ENCODE measurements at places on chromosomes 16 and 17.

DNA sequence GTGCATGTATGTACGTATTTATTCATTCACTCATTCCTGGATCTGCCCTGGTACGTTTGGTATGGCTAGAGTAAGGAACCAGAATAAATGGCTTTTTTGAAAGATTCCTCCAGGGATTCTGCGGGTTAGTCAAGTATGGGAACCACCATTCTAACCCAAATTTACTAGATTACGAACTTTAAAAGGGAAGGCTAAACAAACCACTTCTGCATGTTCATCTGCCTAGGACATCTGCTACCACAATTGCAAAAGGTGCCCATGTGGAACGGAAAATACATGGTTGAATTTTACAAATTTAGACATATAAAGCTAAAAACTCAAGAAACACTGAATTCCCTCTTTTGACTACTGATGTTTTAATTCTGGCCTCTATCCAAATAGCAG is 22.1 kb downstream of the CYTH1 start:
- no peak for DNase-seq

- DNase-seq = no peak
These were observed 32.9 kb downstream of the SRCIN1 start for GRCh38 chr17:38572669-38573365.

GRCh38 chr17:42553866-42554249 is 1.1 kb downstream of the HSD17B1 start:
- no peak for DNase-seq

- DNase-seq = no peak
These were observed 17.5 kb downstream of the SLC47A1 start for GRCh38 chr17:19551165-19551564.

GRCh38 chr17:75077496-75078283 is 10.1 kb upstream of the SLC16A5 start:
- no peak for DNase-seq

DNA sequence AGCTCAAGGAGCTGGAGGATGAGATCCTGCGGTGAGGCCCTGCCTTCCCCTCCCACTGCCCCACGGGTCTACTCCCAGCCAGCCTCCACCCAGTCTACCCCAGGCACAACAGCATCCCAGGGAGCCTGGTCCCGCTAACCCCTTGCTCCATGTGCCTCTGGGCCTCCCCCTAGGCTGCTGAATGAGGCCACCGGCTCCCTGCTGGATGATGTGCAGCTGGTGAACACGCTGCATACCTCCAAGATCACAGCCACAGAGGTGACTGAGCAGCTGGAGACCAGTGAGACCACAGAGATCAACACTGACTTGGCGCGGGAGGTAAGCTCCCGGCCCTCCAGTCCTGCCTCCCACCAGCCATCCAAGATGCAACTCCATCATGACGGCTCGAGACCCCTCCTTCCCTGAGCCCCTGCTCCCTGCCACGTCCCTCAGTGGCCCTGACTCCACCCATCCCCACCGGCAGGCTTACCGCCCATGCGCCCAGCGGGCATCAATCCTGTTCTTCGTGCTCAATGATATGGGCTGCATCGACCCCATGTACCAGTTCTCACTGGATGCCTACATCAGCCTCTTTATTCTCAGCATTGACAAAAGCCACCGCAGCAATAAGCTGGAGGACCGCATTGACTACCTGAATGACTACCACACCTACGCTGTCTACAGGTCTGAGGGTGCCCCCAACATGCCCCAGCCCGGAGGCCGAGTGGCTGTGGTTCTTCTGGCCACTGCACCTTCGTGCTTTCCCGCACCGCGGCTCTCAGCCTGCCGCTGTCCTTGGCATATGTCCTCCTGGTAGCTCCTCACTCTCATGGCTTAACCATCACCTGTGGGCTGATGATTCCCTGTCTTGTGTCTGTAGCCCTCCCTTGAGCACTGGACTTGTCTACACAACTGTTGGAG is 15.0 kb upstream of the KDM6B start:
- DNase-seq = no peak

GRCh38 chr17:9676084-9676483 is 30.8 kb downstream of the USP43 start:
- no peak for DNase-seq

DNA sequence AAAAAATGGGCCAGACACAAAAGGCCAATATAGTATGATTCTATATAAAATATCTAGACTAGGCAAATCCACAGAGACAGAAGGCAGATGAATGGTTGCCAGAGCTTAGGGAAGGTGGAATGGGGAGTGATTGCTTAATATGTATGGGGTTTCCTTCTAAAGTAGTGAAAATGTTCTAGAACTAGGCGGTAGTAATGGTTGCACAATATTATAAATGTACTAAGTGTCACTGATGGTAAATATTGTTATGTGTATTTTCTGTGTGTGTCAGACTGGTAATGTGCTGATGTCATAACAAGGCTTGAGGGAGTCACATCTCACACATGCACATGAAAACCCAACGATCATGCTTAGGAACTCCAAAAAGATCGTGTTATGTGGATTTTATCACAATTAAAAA is 106.9 kb upstream of the SIAH1 start:
- no peak for DNase-seq

DNA sequence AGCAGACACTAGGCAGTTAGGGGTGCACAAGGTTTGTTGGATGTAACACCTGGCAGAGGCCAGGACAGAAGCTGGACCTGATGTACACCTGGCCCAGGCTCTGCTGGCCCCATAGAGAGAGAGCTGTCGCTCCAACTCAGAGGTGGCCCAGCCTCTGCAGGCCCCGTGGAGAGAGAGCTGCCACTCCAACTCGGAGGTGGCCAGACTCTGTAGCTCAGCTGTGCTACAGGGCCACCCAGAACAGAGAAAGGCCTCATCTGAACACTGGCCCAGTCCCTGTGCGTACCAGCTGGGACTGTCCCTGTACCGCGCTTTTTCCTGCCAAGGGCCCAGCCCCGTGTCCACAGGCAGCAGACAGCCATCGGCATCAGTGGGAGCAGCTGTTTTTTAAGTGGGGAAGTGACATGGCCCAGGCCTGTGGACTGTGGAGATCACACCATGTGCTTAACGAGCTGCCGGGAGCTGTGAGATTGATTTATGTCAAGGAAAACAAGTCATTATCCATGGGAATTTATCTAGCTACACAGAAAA is 176.4 kb upstream of the CHMP6 start:
- DNase-seq = no peak

DNA sequence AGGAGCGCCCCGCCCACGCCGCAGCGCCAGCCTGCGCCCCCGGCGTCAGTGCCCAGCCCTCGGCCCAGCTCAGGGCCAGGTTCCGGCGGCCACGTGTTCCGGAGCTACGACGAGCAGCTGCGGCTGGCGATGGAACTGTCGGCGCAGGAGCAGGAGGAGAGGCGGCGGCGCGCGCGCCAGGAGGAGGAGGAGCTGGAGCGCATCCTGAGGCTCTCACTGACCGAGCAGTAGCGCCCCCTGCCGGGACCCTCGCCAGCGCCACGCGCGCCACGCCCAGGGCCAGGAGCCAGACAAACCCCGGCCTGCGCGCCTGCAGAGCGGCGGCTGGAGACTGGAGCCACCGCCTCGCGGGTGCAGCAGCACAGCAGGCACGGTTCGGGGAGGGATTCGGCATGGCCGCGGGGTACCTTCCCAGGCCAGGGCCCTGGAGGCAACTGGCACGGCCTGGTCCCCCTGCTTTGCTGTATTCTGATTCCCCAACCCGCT is 9.3 kb downstream of the CORO6 start:
- DNase-seq = no peak

- DNase-seq = no peak
These were observed 20.5 kb upstream of the BLMH start for GRCh38 chr17:30312226-30312625.

GRCh38 chr17:19411631-19412030 is 599 bp downstream of the RNF112 start:
- no peak for DNase-seq

GRCh38 chr16:17370223-17370707 is 100.5 kb downstream of the XYLT1 start:
- DNase-seq = no peak

GRCh38 chr16:73047221-73047535 is 750 bp downstream of the ZFHX3 start:
- no peak for DNase-seq

- no peak for DNase-seq
These were observed 5.1 kb downstream of the KRT17 start for GRCh38 chr17:41619036-41619926.

GRCh38 chr16:12162151-12162985 is 185.8 kb downstream of the SNX29 start:
- DNase-seq = no peak

DNA sequence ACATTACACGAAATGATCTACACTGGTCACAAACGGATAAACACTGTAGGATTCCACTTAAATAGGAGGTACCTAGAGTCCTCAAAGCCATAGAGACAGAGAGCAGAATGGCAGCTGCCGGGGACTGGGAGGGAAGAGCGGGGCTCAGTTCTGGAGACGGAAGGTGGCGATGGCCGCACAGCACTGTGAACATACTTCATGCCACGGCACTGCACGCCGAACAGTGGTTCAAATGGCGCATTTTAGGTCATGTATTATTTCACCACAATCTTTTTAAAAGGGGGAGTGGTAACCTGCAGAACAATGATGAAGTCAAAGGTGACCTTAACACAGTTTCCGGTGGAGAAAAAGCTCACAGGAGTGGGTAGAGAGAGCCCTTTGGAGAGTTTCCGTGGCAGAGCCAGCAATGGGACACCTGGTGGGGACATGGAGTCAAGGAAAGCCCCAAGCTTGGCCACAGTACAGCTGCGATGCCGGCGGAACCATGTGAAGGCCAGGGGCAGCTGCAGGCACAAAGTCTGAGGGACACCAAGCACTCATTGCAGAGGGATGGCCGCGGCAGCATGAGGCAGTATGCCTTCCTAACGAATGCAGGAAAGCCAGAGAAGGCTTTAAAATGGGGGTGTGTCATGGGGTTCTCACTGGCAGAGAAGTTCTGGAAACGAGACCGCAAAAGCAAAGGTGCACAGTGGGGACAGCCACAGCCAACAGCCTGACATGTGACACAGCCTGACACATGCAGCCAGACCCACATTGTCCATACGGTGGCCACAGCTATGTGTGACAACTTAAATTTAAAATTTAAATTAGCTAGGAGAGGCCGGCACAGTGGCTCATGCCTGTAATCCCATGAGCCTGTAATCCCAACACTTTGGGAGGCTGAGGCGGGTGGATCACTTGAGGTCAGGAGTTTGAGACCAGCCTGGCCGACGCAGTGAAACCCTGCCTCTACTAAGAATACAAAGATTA is 7.3 kb downstream of the FLCN start:
- DNase-seq = no peak

- no peak for DNase-seq
These were observed 666 bp upstream of the METTL9 start for GRCh38 chr16:21598701-21599121.

GRCh38 chr17:48910370-48910769 is 2.2 kb downstream of the UBE2Z start:
- no peak for DNase-seq

- no peak for DNase-seq
These were observed 49.9 kb upstream of the COX10 start for GRCh38 chr17:14019186-14019956.

DNA sequence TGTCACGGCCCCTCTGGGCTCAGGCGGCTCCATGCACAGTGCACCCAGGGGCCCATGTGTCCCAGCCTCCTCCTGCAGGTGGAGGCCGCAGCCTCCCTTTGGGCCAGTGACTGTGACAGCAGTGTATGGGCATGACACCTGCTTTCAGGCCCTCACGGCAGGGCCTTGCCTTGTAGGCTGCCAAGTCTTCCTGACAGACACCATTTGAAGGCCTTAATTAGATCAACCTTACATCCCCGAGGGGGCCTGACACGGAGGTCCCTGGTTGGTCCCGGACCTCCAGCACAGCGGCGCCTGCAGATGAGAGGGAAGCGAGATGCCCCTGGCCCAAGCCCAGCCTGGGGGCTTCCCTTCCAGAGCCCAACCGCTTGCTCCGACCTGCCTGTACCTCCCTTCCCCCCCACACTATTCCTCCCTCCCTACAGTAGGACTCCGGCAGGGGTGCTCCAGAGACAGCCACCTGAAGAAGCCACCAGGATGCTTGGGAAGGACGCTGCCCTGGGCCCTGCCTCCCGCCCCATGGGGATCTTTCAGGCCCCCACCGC is 31.9 kb downstream of the BAIAP2 start:
- DNase-seq = no peak

- no peak for DNase-seq
These were observed 3.6 kb downstream of the CCL5 start for GRCh38 chr17:35876534-35876933.

- DNase-seq = no peak
These were observed 17.5 kb upstream of the DLX4 start for GRCh38 chr17:49951362-49952082.

DNA sequence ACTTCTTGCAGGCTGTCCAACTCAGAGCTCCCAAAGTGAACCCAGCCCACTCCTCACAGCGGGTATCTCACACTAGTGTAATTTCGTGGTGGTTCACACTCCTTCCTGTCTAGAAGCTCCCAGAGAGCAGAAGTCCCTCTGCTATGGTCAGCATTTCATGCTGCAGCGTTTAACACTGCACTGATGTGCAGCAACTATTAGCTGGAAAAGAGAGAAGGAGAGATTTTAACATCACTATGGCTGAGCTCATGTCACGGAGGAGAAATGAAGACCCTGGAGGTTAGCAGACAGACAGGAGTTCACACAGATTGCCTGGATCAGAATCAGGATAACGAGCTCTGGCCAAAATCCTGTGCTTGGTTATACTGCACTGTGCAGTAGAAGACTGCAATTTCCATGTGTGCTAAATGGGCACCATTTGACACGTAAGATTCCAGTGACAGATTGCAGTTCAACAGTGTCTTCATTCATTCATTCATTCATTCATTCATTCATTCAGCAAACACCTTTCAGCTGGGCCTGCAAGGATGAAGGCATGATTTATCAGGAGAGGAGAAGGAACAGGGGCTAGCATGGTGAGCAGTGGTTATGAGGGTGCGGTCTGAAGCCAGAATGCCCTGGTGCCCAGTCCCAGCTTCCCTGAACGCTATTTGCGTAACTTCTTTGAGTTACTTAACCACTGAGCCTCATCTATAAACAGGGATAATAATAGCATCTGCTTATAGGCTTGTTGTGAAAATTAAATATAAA is 5.3 kb upstream of the CCL1 start:
- DNase-seq = no peak

- no peak for DNase-seq
These were observed 31.1 kb upstream of the ZFP90 start for GRCh38 chr16:68508013-68508412.

DNA sequence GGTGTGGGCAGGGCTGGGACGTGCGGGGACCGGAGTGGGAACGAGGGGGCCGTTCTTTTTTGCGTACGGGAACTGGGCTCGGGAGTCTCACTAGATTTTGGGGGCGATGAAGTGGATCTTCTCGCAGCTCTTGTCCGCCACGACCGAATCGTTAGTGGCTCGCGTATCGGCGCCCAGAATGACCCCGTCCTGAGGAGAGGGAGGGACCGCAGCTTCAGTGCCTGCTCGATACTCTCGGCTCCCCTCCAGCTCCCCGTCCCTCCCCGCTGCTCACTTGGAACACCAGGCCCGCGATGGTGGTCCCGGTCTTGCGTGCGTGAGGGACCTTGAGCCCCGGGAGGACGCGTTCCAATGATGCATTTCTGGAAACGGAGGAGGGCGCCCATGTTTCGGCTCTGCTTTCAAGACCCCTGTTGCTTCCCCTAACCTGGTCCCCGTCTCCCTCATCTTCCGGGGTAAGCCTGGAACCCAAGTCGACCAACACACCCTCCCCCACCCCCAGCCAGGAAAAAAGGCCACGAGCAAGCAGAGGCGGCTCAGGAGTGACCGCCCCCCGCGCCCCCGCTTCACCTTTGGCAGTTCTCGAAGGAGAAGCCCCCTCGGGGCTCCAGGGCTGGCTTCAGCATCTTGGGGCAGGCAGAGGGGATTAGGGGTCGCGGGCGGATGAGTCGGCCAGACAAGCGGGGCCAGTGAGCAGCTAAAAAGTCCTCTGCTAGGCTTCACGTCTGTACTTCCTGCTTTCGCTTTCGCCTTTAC is at the start of gene PSMB10:
Gene PSMB10 (minus strand): TSS at position 727 of the 756 bp plus-strand sequence. CDS start 101 bp downstream, at position 626.
- no peak for DNase-seq

All from AG09319 (cell line).